Osteocyte (in vitro differentiated cells): ENCODE measurements at places on chromosomes 4 and X. TPM values are rescaled to one million over a fixed set of nuclear protein-coding genes. Genes with fewer than 3 reads are reported as not detected.

The ATP2B3 gene
- 0.21 and 0.39 TPM in 2 replicates for total RNA-seq

The SPATA4 gene
- total RNA-seq: 0.76 TPM in 1 of 2 replicates, not detected in the other

DNA sequence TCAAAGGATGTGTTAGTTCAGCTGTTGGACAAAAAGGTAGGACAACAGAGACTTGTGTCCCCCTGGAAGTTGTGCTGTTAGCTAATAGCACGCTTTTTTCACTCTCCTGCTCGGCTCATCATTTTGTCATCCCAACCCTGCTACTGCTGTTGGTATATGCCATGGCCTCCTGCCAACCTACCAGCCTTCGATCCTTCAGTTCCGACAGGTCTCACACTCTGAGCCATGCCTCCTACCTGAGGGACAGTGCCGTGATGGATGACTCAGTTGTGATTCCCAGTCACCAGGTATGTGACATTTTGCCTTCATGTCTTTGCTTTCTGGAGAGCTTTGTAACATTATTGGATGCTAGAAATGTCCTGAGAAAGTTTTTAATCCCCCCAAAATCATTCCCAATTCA, 268.1 kb downstream of the ANK2 start:
- no peak for DNase-seq

DNA sequence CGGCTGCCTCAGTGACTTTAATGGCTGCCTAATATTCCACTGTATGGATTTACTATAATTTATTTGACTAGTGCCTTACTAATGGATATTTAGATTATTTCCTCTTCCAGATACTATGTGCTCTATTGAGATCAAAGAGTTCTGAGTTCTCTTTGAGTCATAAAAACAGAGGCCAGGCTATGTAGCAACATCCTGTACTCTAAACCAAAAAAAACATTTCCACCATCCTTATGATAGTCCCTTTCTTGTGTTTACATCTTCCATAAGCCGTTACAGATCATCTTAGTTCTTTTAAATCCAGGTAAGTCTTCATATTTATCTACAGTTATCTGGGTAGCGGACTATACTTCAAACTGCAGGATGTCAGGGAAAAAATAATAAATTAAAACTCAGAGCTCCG, 56.6 kb upstream of the TMEM184C start:
- no peak for DNase-seq

DNA sequence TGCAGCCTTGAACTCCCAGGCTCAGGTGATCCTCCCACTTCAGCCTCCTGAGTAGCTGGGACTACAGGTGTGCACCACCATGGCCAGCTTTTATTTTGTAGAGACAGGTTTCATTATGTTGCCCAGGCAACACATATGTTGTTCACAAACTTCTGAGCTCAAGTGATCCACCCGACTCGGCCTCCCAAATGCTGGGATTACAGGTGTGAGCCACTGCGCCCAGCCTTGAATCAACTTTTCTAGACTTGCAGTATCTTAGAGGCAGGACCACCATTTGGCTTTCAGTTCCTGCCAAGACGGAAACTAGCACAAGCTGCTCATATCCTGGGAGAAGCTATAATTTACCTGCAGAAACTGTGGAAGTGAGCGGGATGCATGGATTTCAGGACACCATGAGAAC, 19.9 kb downstream of the NAT8L start:
- no peak for DNase-seq

DNA sequence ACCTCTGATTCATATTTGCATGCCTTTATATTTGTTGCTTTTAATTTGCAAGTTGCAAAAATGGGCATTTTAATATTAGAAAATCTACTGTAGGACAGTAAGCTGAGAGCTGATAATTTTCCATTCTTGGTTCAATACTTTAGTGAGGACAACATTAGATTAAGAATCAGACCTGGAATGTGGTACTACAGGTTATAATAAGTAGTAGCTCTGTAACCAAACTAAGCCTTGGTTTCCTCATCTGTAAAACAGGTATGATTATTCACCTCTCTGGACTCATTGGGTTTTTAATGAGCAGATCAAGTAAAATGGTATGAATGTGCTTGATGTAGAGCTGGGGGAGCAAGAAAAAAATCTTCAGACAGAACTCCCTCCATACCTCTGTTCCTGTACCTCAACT, 31.1 kb downstream of the PRRG1 start:
- DNase-seq: no peak

DNA sequence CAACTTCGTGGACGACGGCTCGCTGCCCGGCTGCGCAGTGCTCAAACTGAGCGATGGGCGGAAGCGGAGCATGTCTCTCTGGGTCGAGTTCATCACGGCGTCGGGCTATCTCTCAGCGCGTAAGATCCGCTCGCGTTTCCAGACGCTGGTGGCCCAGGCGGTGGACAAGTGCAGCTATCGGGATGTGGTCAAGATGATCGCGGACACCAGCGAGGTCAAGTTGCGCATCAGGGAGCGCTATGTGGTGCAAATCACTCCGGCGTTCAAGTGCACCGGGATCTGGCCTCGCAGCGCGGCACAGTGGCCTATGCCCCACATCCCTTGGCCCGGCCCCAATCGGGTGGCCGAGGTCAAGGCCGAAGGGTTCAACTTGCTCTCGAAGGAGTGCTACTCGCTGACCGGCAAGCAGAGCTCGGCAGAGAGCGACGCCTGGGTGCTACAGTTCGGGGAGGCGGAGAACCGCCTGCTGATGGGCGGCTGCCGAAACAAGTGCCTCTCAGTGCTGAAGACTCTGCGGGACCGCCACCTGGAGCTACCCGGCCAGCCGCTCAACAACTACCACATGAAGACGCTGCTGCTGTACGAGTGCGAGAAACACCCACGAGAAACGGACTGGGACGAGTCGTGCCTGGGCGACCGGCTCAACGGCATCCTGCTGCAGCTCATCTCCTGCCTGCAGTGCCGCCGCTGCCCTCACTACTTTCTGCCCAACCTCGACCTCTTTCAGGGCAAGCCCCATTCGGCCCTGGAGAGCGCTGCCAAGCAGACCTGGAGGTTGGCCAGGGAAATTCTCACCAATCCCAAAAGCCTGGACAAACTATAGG, 1.5 kb downstream of the MAB21L2 start:
- DNase-seq: no peak

GRCh38 chr4:184807797-184808712, 17.7 kb downstream of the ACSL1 start:
- DNase-seq: no peak

DNA sequence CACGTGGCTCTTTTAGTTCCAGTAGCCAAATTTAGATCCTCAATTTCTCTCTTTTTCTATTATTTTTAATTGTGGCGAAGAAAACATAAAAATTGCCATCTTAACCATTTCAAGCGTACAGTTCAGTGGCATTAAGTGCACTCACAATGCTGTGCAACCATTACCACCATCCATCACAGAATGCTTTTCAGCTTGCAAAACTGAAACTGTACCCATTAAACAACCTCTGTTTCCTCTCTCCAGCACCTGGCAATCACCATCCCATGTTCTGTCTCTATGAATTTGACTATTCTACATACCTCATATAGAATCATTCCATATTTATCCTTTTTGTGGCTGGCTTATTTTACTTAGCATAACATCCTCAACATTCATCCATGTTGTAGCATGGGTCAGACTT, 74.9 kb downstream of the METTL14 start:
- no peak for DNase-seq

- no peak for DNase-seq
Observed at GRCh38 chr4:81460191-81460701, 11.5 kb downstream of the RASGEF1B start.

DNA sequence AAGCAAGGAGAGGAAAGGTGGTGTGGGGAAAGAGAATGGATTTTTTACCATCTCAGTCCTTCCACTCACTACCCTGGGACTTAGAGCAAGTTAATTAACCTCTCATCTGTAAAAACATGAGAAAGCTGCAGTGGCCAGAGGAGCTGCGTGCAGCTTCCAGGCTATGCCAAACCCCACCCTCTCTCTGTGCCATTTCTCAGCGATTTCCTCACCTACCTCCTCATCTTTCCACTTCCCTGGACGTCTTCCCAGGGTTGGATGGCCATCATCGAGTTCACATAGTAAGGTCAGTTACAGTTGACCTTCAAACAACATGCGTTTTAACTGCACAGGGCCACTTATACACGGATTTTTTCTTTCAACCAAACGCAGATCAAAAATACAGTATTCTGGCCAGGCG, 64.3 kb downstream of the SMIM20 start:
- DNase-seq: no peak
